ENCODE measurements at places on chromosomes 5 and 9.

DNA sequence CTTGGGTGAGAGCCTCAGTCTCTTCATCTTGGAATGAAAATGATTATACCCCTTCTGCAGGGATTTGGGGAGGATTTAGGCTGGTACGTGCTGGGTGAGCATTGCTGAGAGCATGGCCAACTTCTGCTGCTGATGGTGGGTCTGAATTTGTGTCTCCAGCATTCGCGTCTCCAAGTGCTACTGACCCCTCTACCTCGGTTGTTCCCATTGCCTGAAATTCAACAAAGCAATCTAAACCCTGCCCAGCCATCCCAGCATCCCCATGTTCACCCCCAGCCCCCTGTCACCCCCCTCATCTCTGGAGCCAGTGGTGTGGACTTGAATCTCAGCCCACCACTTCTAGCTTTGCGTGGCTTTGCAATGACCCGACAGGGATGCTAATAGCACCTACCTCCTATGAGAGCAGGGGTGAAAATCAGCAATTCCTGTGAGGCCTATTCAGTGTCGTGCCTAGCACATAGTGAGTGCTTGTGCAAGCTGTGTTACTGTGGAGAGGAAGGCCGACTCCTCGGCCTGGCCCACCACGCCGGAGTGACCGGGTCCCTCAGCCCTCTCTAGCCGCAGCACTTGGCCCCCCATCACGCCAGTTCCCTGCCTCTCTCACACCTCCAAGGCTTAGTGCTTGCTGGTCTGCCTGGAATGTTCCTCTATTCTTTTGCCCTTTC is 43.4 kb upstream of the SH3PXD2B start:
- no peak for DNase-seq

DNA sequence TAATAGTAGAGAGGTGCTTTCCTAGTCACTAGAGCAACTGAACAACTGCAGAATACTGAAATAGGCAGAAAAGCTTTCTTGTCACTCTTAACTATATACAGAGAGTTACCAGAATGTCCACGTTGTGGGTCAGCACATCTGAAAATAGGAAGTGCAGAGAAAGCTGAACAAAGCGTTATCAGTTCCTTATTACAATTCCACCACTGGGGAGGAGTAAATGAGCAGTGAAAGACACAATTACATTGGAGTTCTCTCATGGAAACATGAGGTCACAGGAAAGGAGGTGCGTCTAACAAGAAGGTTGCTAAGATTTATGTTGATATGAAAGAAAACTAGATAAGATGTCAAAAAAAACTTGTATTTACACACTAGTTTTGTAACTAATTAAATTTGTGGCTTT is 461.9 kb upstream of the COX7C start:
- no peak for DNase-seq

- DNase-seq, result no peak
Measured at GRCh38 chr5:77369566-77369965, 122.5 kb downstream of the WDR41 start.

GRCh38 chr9:136721339-136722092 is 9.1 kb downstream of the DIPK1B start:
- no peak for DNase-seq

DNA sequence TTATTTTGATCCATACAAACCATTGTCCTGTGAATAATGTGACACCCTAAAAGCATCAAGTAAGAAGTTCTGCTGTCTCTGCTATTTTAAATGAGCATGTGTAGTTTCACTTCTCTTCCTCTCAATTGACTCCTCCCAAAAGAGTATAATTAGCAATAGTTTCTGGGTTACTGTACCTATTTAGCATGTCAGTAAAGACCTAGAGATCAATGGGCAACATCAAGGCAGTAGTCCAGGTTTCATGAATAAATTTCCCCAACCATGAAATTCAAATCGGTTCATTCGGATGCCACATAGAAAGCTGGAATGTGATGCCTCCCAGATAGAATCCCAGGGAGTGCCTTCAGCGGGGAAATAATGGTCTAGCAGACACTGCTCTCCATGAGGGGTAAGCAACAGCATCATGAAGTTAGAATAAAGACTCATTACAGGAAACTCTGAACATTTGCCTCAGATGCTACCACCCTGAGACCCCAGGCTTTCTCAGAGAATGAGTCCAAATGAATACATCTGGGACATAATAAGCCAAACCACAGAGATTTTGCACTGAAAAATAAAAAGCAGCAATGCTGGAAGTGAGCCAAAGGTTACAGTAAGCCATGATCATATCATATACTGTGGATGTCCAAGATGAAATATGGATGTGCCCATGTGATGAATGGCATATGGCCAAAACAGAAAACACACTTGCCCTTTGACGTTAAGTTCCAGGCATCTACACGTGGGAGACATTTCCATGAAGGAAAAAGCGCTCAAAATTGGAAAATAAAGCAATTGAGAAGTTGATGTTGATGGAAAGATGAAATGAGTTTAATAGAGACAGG is 1107.0 kb upstream of the SEMA6A start:
- DNase-seq, result no peak

DNA sequence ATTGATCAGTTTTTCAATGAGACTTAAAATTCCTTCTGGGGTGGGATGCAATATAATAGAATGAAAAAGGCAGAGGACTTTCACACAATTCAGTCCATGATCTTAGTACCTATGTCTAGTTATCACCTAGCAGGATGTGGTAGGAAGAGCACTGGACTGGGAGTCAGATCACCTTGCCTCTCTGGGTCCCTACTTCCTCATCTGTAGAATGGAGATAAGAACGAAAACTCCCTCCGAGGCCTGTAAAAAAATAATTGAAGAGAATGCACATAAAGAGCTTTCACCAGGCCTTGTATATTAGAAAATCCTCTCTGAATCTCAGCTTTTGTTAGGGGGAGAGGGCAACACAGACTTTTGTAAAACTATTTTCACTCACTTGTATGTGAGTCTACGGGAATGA is 681 bp upstream of the TMEFF1 start:
- no peak for DNase-seq

- DNase-seq, result no peak
Measured at GRCh38 chr9:77901018-77901417, 130.6 kb downstream of the GNAQ start.

DNA sequence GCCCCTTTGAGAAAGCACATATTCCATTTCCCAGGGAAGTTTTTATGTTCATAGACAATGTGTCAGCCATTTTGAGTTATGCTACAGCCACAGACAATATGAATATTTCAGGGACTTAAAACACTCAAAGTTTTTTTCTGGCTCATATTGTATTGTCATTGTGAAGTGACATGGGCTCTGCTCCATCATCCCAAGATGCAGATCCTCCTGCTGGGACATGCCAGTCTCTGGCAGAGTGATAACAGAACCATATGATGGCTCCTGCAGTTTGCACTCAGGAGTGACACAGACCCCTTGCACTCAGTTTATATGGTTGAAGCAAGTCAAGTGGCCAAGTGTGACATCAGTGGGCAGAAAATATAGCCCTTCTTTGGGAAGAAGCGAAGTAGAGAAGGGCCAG is 498.4 kb upstream of the TUSC1 start:
- DNase-seq, result no peak

- DNase-seq, result no peak
Measured at GRCh38 chr5:172683645-172684471, 42.8 kb downstream of the NEURL1B start.

- DNase-seq, result no peak
Measured at GRCh38 chr5:98721231-98721928, 52.1 kb upstream of the RGMB start.

DNA sequence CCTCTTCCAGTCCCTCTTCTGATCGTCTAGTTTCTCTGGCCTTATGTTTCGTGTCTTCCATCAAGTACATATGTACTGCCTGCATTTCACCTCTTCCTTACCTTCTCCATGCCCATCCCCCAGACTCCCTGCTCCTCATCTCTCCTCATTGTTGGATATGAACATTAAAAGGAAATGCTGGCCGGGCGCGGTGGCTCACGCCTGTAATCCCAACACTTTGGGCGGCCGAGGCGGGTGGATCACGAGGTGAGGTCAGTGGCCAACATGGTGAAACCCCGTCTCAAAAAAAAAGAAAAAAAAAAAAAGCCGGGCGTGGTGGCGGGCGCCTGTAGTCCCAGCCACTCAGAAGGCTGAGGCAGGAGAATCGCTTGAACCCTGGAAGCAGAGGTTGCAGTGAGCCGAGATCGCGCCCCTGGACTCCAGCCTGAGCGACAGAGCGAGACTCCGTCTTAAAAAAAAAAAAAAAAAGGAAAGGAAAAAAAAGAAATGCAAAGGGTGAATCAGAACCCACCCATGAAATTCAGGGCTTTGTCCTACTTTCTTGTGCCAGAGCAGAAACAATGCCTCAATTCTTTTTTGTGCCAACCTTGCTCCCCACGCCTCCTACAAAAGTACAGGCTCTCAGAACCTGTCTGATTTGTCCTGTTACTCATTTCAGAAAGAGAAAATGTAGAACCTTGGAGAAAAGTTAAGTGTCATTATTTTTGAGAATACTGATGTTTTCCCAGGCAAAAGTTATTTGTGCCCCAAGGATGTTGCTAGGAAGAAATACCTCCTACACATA is 1.5 kb upstream of the ZFR start:
- DNase-seq, result no peak

- no peak for DNase-seq
Measured at GRCh38 chr9:6902423-6902822, 144.7 kb downstream of the KDM4C start.

GRCh38 chr9:68418259-68418845 is 61.9 kb downstream of the PGM5 start:
- no peak for DNase-seq

GRCh38 chr9:109604131-109604530 is 106.0 kb upstream of the PTPN3 start:
- DNase-seq, result no peak

- peak; percentile 85 for DNase-seq
Measured at GRCh38 chr5:11407556-11408145, 496.6 kb downstream of the CTNND2 start.

DNA sequence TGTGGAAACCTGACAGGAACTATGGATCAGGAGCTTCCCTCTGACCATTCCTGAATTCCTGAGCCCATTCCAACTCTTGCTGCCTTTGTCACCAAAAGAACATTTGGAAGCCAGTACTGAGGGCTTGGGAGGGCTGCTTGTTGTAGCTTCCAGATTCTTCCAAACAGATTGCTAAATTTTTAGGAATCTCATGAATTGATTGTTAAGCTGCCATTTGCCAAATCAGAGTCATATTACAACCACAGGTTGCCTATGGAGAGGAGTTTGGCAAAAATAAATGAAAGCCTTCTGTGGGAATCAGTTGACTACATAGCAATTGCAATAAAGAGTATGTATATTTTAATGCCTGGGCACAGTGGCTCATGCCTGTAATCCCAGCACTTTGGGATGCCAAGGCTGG is 39.2 kb upstream of the SLC28A3 start:
- DNase-seq, result no peak

DNA sequence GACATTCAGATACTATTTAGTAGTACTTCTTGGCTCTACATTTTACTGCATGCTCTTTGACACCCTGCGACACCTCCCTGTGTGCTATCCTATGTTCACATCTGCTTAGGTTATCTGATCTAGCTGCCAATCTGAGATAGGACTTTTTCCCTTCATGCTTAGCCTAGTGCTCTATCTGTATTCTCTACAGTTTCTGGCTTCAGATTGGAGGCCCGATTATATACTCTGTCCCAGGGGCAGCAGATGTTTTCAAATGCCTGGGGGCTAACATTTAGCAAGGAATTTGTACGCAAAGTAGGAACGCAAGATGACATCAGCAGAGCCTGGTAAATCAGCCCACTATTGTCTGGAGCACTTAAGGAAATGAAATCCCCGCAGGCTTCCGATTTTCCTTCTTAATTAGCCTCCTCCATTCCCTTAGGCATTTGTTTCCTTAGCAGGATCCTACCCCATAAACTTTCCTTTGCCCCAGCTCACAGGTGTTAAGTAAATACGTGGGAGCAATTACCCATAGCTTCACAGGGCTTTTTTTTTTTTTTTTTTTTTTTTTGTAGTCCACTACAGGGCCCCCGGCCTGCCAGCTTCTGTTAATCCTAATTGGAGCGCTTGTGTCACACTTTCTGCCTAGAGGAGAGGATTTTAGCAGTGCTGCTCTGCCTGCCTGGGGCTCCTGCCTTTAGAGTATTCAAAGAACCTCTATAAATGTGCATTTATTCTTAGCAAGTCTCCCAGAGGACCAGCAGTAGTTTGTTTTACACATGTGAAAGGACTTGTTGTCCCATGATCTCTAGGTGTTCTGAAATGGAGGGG is 61.1 kb upstream of the LPAR1 start:
- DNase-seq, result no peak

DNA sequence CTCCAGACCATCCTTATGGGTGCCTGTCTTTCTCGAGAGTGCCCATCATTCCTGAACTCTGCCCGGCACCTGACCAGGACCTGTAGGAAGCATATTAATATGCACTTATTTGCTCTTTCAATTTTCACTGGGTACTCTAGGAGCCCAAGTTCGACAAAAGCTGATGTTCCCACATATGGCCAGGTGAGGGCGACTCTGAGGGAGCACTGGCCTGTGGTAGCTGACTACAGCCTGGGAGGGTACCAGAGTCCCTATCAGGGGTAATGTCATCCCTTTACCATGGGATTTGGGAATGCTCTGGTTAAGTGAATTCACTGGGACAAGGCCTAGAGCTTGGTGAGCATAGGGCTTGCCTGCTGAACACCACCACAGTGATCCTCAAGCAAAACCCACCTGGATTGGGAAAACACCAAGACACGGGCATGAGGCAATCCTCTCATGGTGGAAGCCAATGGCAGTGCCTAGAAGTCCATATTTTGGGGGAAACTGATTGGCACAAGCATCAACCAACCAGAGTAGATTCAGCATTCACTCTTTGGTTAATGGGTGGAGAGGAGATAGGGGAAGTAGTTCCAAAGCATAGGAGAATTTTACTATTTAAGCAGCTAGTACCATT is 112.2 kb downstream of the MTX3 start:
- DNase-seq, result no peak

DNA sequence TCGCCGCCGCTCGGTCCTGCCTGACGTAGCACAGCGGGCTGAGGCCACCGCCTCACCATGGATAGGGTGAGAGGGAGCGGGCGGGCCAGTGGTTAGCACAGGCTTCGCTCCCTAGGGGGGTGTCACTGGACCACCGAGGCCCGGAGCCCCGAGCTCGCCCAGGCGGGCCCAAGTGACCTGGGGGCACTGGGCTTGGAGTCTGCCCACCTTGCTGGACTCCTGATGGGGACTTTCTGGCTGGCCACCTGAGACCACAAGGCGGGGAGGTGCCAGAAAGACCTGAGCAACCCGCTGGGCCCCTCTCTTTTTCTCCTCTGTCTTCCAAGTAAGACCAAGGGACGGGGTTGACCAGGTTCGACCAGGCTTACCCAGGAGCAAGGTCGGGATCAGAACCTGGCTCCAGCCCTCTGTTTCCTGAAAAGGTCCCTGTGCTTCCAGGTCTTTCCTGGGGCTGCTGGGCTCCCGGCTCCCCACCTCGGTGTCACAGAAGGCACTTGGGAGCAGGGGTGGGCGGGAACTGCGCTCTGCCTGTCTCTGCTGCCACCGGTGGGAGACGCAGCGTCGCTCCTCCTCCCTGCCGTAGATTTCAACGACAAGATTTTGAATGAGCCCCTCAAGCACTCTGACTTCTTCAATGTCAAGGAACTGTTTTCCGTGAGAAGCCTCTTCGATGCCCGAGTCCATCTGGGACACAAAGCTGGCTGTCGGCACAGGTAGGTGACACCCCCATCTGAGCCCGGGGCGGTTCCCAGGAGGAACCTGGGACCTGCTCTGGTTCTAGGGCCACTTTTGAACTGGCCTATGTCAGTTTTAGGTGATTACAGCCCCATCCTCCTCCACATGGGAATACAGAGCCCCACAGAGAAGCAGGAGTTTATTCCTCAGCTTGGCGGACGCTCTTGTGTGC is 1.0 kb downstream of the MRPS2 start:
- peak; percentile 70 for DNase-seq
